ENCODE measurements at places on chromosomes 11 and 22.
A peak's percentile ranks its signal among the peaks of the same experiment; 100 is the strongest.

GRCh38 chr11:132112846-132113245, 742.4 kb downstream of the NTM start:
- DNase-seq = no peak

DNA sequence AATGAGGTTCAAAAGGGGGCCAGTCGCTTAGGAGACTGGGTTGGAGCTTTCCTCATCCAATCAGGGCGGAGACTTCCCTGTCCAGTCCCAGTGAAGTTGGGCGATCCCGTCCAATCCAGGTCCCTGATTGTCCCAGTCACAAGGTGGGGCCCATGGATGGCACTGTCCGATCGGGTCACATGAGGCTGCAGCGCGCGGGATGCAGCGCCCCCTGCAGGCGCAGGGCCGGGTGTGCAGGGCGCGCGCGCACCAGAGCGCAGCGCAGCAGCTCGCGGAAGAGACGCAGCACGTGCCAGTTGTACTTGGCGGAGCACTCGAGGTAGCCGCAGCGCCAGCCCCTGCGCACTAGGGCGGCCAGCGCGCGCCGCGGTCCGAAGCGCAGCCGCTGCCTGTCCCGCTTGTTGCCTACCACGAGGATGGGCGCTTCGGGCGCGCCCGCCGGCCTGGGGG, 2.3 kb downstream of the RASL10A start:
- no peak for DNase-seq

- peak; percentile 61 for DNase-seq
Measured at GRCh38 chr11:87596176-87596575, 558.4 kb downstream of the TMEM135 start.

- DNase-seq = no peak
Measured at GRCh38 chr11:102293873-102294601, 23.2 kb upstream of the BIRC3 start.

DNA sequence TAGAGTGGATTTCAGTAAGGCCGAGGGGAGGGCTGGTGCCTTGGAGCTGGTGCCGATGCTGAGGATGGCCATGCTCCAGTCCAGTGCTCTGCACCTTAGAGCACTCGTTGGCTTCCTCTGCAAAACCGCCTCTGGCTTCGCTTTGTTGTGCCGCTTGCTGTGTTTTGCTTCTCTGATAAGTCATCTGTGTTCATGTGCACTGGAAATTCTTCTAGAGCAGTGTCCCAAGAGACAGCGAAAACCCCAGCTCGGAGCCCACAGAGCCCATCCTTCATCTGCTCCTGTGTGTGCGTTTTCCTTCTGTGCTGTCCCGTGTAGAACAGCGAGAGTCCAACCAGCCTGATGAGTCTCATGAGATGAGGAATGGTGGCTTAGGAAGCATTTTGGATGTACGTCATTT, 12.1 kb downstream of the FAM118A start:
- DNase-seq = no peak

- no peak for DNase-seq
Measured at GRCh38 chr11:110366291-110366690, 63.5 kb upstream of the FDX1 start.

DNA sequence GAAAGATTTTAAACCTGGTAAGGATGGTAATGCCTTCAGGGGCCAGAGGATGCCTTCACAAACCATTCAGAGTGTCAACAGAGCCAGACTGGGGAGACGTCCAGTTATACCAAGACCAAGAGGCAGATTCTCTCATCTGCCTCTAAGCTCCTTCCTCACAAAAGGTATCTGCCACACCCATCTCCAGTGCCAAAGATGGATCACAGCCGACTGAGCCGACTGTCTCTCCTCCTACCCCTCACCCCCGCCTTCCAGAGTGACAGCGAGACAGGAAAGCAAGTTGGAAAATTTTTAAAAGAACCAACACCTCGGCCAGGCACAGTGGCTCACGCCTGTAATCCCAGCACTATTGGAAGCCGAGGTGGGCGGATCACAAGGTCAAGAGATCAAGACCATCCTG, 79.1 kb upstream of the AKIP1 start:
- DNase-seq = no peak

GRCh38 chr11:126229858-126230540, 18.4 kb downstream of the FAM118B start:
- no peak for DNase-seq

GRCh38 chr11:860234-861104, 17.8 kb downstream of the TSPAN4 start:
- DNase-seq = no peak

DNA sequence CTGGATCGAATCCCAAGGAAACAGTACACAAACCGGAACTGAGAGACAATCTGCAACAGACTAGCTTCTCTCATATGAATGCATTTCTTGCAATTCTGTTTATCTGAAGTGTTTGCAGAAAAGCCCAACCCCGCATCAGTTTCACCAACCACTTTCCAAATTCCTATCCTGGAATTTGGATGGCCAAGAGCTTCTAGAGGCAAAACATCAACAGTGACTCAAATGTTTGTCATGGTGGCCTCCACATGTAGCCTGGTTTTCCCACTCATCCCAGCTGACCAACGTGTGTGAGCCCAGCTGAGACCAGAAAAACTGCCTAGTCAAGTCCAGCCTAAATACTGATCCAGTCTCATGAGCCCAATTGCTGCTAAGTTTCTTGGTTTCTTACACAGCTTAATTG, 8.3 kb upstream of the MIEF1 start:
- no peak for DNase-seq

GRCh38 chr11:63427971-63428508, 58.5 kb downstream of the SLC22A9 start:
- no peak for DNase-seq

DNA sequence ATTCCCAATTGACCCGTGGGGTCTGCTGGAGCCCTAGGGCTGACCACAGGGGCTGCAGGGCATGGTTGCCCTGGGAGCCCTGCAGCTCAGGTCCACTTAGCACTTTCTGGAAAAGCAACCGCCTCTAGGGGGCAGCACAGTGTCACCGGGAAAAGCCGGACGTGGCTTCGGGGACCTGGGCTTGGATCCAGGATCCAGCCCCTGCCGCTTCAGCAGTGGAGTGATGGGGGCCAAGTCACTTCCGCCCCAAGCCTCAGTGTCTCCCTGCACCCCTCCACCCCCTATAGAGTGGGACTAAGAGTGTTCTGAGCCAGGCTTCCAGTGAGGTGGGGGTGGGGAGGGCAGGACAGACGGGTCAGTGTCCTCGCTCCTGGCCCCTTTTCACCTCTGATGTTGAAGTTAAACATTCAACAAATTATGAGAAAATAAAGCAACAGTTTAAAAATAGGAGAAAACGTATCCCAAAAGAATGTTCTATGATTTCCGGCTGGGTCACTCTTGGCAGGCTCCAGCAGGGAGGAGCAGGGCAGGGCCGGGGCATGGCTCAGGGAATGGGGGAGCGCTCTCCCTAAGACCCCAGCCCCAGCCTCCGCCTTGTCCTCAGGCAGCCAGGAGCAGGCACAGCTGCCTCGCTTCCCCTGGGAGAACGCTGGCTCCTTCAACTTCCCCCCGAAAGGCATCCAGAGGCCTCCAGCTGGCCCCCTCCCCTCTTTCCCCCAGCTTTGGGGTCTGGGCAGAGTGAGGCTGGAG, 96.5 kb upstream of the FGF3 start:
- no peak for DNase-seq

DNA sequence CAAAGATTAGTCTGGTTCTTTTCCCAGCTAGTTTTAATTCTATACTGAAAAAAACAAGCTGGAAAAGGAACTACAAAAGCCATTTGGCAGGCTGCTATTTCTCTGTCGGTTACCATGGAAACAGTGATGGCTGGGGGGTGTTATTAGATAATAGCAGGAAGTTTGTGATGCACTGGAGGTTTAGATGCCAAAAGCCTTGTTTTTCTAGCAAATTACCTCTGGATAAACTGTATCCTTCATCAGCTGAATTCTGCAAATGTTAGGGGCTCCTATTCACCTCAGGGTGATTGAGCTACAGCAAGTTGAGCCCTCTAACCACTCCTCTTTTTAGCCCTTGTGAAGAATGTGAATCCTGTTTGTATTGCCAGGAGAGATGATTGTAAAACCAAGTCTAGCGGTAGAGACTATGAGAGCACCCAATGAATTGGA, 25.2 kb downstream of the ALKBH3 start:
- no peak for DNase-seq

DNA sequence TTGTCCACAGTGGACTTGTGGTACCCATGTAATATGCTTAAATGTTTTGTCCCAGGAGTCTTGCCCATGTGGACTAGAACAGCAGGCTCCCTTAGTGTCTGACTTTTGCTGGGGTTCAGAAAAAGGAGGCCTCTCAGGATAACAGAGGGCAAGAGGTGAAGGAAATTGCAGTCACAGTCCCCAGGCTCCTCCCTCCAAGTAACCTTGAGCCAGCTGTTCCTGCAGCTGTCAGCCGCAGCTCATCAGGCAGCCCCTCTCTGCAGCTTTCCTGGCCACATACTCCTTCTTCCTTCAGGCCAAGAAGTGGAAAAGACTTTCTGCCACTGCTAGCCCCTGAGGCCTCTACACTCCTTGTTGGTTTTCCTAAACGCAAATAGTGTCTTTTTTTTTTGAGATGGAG, 6.3 kb upstream of the MYO18B start:
- no peak for DNase-seq

DNA sequence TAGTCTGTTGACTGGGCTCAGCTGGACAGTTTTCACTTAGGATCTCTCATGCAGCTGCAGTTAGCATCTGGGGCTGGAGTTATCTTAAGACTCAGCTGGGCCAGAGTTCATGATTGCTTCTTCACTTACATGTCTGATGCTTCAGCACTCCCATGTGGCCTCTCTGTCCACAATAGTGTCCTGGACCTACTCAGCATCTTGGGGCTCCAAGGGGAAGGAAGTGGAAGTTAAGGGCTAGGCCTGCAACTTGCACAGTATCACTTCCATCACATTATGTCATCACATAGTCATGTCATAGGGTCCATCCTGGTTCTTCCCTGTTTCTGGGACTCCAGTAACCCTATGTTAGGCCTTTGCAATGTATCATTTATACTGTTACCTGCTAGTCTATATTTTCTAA, 115.9 kb downstream of the C11orf65 start:
- no peak for DNase-seq

DNA sequence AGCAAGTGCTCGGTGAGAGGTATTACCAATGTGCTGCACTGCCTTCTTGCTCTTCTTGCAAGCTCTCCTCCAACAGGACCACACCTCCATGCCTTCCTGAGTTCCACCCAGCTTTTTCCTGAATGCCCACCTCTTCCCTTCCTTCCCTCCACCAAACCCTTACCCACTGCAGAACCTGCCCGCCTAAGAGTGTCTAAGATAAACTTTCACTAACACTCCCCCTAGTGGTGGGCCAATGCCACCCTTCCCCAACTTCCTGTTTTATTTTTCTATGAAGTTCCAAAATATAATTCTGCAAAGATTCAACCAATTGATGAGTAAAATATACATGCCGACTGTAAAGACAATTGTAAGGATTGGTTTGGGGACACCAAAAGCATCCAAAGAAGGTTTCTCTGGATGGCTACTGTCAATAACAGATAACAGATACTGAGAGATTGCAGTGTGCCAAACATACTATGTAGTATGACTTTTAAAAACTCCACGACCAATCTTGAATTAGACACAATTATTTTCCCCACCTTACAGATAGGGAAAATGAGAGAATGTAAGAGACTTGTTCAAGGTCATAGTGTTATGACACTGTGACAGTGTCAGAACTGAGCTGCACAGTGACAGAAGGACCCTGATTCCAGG, 38.6 kb upstream of the BMAL1 start:
- no peak for DNase-seq

DNA sequence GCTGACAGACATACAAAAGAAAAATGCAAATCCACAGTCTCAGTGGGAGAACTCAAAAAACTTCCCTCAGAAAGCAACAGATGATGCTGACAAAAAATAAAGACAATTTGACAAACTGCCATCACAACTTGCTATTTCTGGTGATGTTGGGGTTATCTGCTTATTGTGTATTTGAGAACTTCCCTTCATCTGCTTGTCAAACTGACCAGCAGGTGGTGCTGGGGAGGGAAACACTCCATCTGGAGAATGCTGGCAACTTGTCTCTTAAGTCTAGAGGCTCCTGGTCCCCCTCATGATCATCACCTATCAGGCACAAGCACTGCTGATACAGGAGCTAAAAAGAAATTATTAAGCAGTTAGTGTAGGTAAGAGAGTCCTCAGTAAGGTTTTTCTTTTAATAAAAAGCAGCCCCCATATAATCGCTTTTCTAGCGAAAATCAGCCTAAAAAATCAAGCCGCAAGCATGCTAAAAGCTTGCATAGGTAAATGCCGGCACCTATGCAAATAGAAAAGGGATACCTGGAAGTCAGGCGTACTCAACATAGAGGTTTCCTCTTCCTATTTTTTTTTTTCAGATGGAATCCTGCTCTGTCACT, 9.8 kb upstream of the FAM111B start:
- DNase-seq = no peak

All from NCI-H524 treated with DMSO at 0.1 percent for 48 hours (cell line).